ENCODE measurements at places on chromosomes 1 and 21.

GRCh38 chr1:200556002-200556401 lies 64.5 kb downstream of the KIF14 start:
- no peak for DNase-seq

DNA sequence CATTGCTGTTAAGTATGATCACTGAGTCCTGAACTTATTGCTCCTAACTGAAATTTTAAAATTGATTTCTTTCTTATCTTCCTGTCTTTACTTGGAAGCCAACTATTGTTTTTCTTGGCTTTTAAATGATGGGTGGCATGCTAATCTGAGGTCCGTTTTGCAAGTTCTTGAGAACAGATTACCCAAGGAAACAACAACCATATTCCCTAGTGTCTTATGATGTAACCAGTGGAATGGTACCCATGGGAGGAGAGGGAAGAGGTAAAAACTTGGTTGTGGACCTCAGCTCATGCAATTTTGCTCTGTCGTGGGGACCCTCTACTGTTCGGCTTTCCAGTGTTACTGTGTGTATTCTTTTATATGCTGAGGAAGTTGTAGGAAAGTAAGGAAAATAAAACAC lies 454.8 kb upstream of the ADAMTS5 start:
- no peak for DNase-seq

GRCh38 chr21:33313183-33313582 lies 11.6 kb upstream of the IFNAR1 start:
- no peak for DNase-seq

DNA sequence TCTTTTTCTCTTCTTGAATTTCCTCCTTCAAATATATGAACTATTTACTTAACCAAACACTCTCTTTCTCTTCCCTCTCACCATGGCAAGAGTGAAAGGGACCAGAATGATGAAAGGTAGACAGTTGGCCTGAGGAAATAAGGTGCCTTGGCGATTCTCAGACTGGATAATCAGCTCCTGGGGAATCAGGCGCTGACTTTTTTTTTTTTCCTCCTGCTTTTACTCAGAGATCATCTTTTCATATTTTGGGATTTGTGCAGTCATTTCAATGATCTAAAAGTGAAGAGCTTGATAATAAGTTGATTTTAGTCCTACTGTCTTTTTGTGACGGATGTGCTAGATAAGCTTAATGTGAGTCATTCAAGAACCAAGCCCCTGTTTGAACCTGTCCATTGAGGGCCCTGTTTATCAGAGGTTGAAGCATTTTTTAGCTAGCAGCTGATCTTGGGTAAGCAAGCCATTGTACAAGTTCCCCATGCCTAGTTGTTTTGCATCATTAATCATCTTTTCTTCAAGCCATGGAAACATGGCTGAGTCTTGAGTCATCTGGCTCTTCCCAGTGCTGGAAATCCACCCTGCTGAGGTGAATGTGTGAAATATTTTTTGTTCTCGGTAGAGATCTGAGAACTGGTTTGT lies 40.8 kb downstream of the ITSN1 start:
- peak; percentile 78 for DNase-seq

GRCh38 chr1:1079408-1080121 lies 5.5 kb upstream of the RNF223 start:
- DNase-seq, result peak; percentile 26
